ENCODE measurements at places on chromosomes 5 and 9.

- DNase-seq, result peak; percentile 7
Measured at GRCh38 chr5:131209506-131210150, 38.9 kb downstream of the LYRM7 start.

GRCh38 chr5:84260140-84260539 lies 124.5 kb downstream of the EDIL3 start:
- DNase-seq, result no peak

DNA sequence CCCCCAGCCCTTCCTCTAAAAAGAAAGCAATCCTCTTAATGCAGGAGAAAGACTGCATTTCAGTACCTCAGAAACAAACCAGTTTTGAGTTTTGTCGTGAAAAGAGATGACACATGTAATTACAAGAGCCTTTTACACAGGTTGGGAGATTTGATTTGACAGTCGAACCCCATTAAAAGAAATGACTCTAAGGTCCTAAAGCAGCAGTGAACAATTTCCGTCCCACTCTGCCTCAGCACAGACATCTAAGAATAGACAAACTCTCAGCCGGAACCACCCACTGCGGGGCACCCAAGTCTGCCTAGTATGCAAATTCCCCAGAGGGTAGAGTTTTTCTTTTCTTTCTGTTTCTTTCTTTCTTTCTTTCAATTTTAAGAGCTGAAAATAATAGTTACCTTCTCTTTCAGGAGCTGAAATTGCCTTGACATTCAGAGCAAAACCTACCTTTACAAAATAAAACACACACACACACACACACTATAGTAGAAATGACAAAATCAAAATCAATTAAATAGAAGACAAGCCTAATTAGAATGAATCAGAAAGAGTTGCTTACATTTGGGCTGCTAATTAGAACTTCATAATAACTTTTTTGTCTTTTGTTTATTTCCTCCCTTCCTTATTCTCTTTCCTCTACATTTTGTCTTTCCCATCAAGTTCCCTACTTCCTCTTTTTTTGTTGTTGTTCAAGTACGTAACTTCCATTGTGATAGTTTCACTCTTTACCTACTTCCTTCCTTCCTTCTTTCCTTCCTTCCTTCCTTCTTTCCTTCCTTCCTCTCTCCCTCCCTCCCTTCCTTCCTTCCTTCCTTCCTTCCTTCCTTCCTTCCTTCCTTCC lies 65.1 kb downstream of the BASP1 start:
- DNase-seq, result no peak

- no peak for DNase-seq
Measured at GRCh38 chr5:175680020-175680419, 22.1 kb downstream of the HRH2 start.

DNA sequence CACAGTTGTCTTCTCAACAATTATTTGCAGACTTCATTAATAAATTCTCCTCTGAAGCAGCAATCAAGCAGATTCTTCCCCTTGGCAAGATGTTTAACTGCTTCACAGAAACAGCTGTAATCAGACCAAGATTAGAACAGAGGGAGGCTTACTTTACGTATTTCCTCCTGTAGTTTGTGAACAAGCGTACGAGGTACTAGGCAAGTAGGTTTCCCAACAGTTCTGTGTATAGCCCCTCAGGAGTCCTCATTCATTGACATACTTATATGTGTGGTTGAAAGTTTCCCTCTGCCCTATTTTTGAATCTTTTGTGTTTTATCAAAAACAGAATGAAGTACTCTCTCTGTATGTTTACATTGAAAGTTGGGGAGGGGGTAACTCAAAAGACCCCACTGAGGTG lies 128.0 kb downstream of the SPATA31D1 start:
- DNase-seq, result no peak

- no peak for DNase-seq
Measured at GRCh38 chr5:139186752-139187326, 11.3 kb downstream of the SIL1 start.

- no peak for DNase-seq
Measured at GRCh38 chr9:126336736-126337325, 10.2 kb downstream of the MVB12B start.

DNA sequence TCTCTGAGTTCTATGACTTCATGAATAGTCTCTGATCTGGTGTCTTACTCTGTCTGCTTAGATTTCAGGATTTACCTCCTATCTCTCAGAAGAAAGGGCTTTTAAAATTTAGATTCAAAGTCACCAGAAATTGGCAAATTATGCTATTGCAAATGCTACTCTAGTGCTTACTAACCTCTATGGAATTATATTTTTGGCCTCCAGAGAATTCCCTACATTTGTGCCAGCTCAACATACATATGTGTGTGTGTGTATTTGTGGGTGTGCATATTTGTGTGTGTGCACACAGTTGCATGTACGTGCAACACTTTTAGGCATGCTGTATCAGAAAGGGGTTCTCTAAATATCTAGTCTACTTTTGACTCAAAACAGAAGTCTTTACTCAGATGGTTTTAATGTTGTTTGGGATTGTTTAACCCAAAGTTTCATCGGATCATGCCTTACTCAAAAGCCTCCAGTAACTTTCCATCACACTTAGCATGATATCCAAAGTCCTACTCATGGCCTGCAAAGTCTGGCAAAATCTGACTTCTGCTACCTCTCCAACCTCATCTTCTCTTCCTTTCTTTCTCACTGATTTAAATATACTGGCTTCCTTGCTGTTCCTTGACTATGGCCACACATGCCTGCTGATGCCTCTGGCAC lies 147.6 kb upstream of the NR3C1 start:
- no peak for DNase-seq

DNA sequence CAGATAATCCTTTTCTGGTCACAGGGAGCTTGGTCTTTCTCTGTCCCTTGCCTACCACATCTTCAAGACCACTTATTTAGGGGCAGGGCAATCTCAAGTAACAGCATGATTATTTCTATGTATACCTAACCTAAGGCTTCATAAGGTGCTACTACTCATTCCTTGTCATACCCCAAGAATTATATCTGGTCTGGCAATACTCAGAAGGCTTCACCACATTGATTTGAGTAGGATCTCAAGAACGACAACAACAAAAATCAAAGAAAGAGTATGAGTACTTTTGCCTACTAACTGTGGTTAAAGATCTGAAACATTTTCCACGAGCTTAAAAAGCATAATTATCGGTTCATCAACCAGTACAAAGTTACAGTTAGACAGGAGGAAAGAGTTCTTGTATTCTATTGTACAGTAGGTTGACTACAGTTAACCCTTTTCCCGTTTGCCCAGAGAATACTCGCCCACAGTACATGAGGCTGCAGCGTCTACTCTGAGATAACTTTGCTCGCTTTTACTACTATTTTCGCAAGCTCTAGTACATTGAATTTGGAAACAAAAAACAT lies 41.0 kb downstream of the FANCC start:
- DNase-seq, result no peak

DNA sequence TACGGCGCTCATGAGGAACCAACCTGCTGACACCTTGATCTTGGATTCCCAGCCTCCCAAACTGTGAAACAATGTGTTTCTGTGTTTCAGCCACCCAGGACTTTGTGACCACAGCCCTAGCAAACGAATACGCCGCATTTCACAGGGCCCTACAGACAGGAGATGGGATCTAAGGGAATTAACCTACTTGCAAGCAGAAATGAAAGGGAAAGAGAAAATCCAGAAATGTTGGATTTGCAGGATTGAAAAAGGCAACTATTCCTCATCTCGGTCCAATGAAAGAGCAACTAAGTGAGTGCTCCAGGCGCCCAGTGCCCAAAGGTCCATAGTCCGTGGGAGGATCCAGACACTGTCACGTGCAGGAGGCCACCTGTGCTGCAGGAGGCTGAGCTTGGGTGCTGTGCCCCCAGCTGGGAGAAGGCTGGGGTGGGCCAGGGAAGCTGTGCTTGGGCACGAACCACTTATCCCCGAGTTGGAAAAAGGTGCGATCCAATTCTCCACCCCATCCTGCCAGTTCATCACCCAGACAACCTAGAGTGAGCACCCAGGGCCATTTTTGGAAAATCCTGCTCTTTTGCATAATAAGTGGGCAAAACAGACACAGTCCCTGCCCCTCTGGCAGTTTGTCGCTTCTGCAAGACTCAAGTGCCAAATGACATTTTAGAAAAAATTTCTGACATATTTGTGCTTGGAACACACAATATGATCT lies 177.9 kb downstream of the C9orf50 start:
- no peak for DNase-seq
